Dermis lymphatic vessel endothelial cell (primary cell): ENCODE measurements at places on chromosomes 13 and 19. TPM values are rescaled to one million over a fixed set of nuclear protein-coding genes. Genes with fewer than 3 reads are reported as not detected.

The FFAR2 gene
- total RNA-seq = not detected in 2 replicates

The FGF21 gene
- total RNA-seq = not detected in 2 replicates

The CBY2 gene
- under 0.01 TPM in 1 of 2 replicates, not detected in the other for total RNA-seq

The ODAD3 gene
- total RNA-seq = under 0.01 and 0.09 TPM in 2 replicates

The LGALS4 gene
- total RNA-seq = 0.34 TPM in 1 of 2 replicates, not detected in the other

The NBEA gene
- 1.7 and 2.8 TPM in 2 replicates for total RNA-seq

The PRR22 gene
- 0.26 and 0.33 TPM in 2 replicates for total RNA-seq

The FPR1 gene
- not detected in 2 replicates for total RNA-seq

The IL4I1 gene
- 0.52 and 1.6 TPM in 2 replicates for total RNA-seq

The CACNG8 gene
- total RNA-seq = under 0.01 and 0.17 TPM in 2 replicates

The ZNF681 gene
- 0.87 and 1.5 TPM in 2 replicates for total RNA-seq

The PRR19 gene
- total RNA-seq = 0.22 and 0.26 TPM in 2 replicates

The GNA15 gene
- 0.09 TPM in 1 of 2 replicates, not detected in the other for total RNA-seq

The CC2D1A gene
- total RNA-seq = 3.5 and 3.7 TPM in 2 replicates
